ENCODE measurements at places on chromosomes 7 and 10.

- no peak for DNase-seq
Measured at GRCh38 chr7:147014286-147014955, 897.8 kb downstream of the CNTNAP2 start.

- no peak for DNase-seq
Measured at GRCh38 chr7:25754333-25754732, 397.7 kb upstream of the NFE2L3 start.

DNA sequence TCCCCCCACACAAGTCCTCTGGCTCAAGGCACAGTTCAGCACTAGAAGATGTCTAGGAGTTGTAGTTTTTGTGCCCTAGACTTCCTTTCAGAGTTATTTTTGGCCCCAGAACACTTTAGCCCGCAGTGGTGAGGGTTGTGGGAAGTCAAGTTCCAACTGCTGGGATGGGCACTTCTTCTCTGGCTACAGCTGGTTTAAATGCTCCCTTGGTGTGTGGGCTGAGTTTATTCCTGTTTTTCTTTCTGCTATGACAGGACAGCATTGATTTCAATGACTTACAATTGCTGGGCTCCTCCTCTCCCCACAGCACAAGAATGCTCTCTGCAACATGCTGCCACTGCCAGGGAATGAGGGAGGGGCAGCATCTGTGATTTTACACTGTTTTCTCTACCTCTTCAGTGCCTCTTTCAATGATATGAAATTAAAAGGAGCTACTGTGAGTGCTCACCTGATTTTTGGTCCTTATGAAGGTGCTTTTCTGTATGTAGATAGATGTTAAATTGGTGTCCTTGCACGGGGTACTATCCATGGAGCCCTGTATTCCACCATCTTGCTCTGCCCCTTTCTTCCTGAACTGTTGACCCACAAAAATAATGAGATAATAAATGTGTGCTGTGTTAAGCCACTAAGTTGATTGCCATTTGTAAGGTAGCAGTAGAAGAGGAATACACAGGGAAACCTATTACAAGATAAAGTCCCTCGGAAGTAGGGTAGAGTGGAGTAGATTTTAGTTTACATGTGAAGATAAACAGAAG is 56.3 kb downstream of the SLC13A1 start:
- DNase-seq = no peak

DNA sequence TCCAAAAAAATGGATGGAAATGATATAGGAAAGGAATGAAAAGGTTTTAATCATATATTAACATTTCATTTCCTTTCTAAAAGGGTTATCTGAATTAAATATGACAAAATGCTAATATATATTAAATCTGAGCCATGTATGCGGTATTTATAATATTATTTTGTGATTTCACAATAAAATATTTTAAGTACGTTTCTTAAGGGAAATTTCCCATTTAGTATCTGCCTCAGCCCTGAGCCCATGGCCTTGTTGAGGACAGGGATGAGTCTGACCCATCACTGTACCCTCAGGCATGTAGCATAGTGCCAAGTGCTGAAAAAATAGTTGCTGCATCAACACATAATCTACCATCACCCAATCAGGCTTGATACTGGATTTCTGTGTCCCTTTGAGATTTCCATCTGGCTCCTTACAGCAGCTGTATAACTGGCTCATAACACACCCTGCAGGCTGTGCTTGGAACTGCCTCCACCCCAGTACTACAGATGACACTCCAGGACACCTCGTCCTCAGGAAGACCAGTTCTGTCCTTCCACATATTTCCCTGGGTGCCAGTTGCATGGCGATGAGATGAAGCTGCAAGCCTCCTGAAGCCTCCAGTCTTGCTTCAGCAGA is 59.4 kb upstream of the ASAH2 start:
- DNase-seq = no peak

DNA sequence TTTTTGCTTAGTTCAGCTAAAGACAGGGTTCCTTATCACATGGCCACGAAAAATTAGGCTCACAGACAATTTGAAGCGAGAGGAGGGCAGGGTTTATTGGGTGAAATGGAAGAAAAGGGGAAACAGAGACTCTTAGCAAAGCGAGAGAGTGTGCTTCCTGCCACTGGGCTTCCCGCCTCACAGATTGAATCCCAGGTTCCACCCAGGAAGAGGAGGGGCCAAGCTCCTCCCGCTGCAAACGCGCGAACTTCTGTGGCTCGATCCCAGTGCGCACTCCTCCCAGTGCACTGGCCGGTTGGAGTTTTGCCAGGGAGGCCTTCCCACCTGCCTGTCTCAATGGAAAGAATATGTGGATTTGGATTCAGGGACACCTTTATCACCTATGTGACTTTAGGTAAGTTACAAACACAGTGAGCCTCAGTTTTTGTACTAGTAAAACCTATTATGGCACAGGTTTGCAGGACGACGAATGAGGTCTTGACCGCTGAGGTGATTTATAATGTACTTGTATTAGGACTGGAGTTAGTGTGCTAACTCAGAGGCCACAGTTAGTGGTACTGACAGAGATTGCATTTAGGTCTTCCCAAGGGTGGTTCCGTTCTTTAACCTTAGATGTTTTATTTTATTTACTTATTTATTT is 48.5 kb upstream of the SP8 start:
- DNase-seq = no peak

DNA sequence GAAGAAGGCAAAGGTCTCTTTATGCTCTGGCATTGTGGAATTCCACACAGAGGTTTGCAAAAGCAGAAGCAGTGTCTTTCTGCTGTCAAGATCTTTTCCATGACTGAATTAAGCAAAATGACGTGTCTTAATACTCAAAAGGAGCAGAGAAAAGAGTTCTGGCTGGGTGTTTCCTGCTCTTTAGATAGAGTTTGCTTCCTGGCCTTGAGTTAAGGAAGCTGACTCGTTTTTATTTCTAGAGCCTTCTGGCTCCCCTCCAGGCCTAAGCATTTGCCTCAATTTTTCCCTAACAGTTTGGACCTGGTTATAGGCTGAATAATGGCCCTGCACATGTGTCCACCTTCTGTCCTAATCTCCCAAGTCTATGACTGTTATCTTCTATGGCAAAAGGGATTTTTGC is 21.6 kb downstream of the TAS2R41 start:
- peak; percentile 34 for DNase-seq

- no peak for DNase-seq
Measured at GRCh38 chr7:113404245-113404644, 285.9 kb upstream of the SMIM30 start.

GRCh38 chr7:27546610-27547009 is 116.1 kb downstream of the HIBADH start:
- no peak for DNase-seq

GRCh38 chr7:22700559-22701002 is 26.4 kb upstream of the IL6 start:
- peak; percentile 27 for DNase-seq

GRCh38 chr7:36276428-36277248 is 113.0 kb upstream of the ANLN start:
- no peak for DNase-seq

- DNase-seq = no peak
Measured at GRCh38 chr10:44047361-44047760, 337.5 kb downstream of the CXCL12 start.

DNA sequence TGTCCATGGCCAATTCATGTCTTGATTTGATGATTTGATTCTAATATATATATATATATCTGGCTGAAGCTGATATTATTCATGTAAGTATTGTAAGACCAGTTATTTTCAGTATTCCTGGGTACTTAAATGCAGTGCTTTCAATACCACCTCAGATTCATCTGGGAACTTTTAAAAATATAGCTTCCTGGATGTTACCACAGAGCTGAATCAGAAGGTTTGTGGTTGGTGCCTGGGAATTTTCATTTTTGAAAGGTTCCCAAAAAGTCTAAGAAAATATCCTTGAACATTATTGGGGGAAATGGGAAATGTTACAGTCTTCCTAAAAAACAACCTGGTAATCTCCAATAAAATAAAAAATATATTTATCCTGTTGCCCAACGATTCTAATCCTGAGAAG is 10.7 kb upstream of the PPP3CB start:
- DNase-seq = no peak

GRCh38 chr10:99880080-99880835 is 97.8 kb downstream of the ABCC2 start:
- DNase-seq = no peak

GRCh38 chr7:130272381-130273080 is 5.9 kb downstream of the CPA2 start:
- no peak for DNase-seq

GRCh38 chr7:24129597-24129996 is 154.4 kb upstream of the NPY start:
- DNase-seq = no peak

GRCh38 chr10:117553142-117553814 is 10.7 kb downstream of the EMX2 start:
- DNase-seq = no peak

- DNase-seq = no peak
Measured at GRCh38 chr7:6128205-6128604, 97.0 kb downstream of the ANKRD61 start.

DNA sequence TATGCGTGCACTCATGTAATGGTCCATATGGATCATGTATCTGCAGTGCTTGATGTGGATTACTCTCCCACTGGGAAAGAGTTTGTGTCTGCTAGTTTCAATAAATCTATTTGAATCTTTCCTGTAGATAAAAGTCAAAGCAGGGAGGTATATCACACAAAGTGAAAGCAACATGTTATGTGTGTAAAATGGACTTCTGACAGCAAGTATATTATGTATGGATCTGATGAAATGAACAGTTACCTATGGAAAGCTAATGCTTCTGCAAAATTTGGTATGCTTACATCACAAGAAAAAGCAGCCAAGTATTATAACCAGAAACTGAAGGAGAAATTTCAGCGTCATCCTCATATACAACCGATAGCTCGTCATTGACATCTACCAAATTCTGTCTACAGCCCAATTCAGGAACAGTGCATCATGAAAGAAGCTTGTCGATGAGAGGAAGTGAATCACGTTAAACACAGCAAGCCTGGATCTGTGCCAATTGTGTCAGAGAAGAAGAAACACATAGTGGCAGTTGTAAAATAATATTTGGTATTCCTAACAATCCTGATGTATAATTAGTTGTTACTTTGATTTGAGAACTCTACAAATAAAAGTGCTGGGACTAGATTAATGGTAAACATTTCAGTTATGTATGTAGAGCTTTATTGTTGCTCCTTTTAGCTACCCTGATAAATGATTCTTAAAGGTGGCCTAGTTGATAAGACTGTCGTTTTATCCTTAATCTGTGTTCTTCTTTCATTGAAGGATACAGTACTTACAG is 14.2 kb upstream of the SYPL1 start:
- peak; percentile 35 for DNase-seq

- no peak for DNase-seq
Measured at GRCh38 chr7:20301311-20301939, 29.3 kb upstream of the ITGB8 start.

DNA sequence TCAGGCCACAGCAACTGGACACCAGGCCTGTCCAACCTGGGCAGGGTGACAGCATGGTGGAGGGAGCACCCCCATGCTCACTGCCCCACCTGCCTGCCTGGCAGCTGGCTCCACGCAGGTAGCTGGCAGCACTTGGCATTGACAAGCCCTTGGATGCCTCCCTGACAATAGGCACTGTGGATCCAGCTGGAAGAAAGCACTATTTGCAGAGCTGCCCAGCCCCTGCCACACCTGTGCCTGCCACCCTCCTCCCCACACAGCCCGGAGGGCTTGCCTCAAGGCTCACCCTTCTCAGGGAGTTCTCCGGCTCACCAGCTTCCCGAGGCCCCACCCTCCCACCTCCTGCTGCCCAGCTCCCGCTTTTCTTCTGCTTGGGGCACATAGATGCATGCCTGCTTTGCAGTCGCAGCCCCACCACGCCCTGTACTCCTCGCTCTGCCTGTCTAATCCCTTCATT is 160.1 kb downstream of the NEURL1 start:
- no peak for DNase-seq

DNA sequence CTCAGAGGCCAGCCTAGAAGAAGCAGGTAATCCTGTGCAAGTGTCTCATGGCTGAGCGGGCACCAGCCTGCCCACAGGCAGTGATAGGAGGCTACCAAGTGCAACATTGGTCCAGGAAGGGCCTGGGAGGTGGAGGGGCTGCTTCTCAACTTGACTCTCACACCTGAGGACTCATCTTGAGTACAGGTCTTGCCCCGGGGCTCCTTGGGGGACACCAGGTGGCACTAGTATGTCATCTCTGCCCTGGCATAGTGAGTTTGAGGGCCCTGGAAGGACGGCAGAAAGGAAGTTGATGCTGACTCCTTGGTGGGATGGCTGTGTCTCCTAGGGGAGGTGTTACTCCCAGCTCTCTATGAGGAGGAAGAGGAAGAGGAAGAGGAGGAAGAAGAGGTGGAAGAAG is 2.3 kb downstream of the CCDC136 start:
- DNase-seq = no peak

DNA sequence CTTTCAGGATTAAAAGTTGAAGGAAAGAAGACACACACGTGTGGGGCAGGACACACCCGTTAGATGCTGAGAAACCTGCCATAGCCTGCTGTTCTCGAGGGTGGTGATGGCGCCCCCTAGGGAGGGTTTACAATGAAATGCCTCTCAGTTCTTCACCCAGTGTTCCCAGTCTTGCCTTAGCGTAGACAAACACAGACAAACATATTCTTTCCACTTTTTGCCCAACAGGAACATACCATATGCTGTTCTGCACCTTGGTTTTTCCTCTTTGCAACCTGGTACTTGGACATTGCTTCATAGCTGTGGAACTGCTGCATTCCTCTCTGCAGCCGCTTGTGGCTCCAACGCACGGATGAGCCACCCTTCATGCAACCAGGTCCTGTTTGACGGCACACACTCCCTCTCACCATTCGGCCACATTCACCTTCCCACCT is 23.3 kb upstream of the HSPA12A start:
- no peak for DNase-seq

Measured in HFFc6 (cell line).